ENCODE measurements at places on chromosomes 12 and 14. TPM values are rescaled to one million over a fixed set of nuclear protein-coding genes. Genes with fewer than 3 reads are reported as not detected.

SMCO2 gene
- total RNA-seq: 0.33 TPM

SERPINA10 gene
- total RNA-seq: not detected

AKAP3 gene
- total RNA-seq: 1.9 TPM

EMP1 gene
- total RNA-seq: 44.5 TPM

DNA sequence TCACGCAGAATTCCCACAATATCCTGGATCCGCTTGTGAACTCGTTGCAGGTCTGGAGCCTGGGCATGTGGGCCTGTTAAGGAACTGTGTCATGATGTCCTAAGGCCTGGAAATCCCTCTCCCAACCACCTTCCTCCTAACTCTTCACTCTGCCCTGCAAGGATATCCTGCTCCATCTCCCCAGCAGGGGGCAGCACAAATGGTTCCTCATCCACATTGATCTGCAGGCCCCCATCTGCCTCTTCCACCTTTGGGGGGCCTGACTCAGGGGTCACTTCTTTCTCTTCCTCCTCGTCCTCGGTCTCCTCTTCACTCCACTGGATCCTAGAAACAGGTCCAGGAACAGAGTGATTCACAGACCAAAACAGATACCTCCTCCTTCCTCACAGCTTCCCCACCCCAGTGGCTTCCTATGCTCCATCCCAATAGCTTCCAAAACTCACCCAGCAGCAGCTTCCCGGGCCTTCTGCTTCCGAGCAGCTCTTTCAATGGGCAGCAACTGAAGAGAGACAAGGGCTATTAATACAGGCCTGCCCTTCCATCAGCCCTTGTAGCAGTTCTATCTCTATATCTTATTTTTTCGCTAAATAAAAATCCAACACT lies 4.5 kb downstream of the NOP2 start:
- DNase-seq: peak; percentile 43

- peak; percentile 82 for DNase-seq
These were observed 1180.6 kb downstream of the VRK1 start for GRCh38 chr14:97977651-97978261.

DNA sequence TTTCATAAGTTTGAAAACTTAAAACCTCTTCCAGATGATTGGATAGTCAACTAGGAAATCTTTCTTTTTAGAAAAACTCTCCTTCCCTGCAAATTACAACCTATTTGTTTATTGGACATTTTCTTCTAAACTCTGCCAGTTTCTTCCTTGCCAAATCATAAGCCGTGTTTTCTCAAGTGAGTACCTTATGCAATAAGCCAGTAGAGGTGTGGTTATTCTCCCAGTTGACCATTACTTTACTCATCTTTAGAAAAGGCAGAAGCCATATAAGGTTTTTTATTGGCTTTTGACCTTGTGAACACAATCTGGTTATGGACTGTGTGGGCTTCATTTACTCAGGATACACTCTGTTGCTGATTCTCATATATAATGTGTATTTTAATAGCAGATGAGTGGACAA lies 14.6 kb downstream of the ACTR6 start:
- DNase-seq: no peak

DNA sequence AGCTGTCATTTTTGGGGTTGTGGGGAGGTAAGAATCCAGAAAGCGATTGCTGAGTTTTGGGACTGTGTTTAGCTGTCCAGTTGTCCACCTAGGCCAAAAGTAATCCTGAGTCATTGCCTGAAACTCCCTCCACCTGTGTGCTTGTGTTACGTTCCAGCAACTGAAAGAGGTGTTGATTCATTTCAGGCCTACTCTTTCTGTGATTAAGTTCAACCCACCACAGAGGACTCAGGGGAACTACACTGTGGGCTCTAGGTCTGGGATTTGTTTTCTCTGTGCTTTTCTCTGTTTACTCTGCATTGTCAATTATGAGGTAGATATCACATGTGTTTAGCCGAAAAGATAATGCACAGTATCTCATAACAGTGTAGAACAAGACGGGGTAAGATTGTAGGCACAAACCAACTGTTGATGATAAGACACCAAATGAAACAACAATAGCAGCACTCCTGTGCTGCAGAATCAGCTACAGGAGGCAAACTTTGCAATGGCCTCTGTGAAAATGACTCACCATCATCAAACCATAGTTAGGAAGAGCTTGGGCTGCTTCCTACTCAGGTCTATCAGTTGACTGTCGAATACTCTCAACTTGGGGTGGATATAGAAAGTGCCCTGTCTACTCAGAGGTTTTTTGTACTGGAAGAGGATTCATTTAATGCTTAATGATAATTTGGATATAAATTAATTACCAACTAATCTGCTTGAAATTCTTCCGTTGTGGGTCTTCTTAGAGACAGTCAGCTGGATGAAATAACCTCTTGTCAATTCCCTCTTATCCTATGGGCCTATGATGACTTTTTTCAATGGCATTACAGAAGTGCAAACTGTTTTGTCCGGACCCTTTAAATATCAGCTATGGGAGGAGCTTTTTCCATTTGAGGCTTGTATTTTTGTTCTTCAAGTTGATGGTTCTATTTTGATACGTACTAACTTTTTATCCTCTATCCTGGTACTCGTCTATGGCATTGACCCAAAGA lies 385.9 kb downstream of the BMP4 start:
- DNase-seq: no peak

- peak; percentile 82 for DNase-seq
These were observed 37.7 kb downstream of the FGD4 start for GRCh38 chr12:32437095-32437515.

GRCh38 chr14:55348766-55349453 lies 62.7 kb downstream of the ATG14 start:
- no peak for DNase-seq

DNA sequence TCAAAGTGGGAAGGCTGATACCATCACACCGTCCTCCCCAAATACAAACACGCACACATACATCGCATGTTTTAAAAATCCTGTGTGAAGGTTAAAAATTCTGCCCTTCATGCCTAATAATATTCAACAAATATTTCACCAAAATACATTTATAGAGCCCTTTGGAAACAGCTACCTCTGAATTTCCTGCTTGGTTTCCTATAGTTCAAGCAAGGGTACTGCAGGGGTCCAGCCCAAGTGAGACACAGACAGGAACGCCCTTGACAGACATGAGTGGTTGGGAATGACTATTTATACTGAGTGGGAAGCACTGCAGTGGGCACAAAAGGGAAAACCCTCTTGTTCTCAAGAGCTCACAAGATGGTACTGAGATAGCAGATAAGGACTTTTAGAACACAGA lies 51.0 kb downstream of the ST8SIA1 start:
- DNase-seq: no peak

DNA sequence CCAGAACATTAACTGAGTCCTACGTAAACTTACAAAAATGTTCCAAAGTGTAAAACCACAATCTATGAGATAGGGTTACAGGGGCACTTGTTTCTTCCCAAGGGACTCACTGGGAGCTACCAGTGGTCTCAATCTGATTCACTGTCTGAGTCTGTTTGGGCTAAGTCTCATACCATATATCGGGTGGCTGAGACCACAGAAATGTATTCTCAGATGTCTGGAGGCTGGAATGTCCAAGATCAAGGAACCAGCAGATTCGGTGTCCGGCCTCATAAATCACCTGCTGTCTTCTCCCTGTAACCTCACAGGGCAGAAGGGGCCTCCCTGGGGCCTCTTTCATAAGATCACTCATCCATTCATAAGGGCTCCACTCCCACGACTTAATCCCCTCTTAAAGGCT lies 616.3 kb upstream of the TMEM132C start:
- no peak for DNase-seq

DNA sequence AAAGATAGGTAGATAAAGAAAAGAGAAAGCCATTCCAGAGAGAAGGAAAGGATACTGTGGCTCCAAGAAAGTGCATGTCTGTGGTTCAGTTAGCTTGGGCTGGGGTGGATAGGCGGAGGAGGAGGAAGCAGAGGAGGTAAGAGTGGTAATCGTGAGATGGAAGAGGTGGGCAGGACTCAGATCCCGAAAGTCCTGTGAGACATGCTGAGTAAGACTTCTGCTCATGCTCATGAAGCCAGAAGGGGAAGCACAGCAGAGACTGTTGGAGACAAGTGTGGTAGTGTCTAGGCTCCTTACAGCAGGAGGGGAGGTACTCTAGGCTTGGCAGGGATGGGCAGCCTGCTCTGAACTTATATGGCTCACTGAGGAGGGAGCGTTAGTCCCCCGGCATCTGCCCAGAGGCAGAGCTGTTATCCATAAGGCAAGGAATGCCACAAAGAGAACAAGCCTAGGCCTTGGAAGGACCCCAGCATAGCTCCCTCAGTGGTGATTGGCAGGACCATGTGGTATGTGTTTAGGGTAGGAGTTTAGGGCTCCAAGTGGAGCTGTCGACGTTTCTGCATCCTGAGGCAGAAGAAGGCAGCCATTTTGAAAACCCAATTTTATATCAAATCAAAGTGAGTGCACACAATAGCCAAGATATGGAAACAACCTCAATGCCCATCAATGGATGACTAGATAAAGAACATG lies 135.3 kb downstream of the SMOC1 start:
- DNase-seq: no peak

DNA sequence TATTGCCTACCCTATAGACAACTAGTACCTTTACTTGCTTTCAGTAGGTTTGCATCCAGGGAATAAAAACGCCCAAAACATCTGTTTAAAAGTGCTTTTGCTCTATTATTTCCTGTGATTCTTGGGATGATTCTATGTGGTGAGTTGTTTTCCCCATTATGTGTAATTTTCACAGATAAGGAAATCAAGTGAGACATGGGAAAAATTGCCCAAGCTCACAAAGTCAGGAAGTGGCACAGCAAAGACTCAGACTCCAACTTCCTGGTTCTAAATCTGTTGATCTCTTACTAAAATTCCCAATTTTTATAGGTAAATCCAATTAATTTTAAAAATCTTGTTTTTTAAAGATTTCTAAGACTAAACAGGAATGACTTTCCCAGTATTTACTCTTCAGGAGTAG lies 39.0 kb downstream of the NID2 start:
- no peak for DNase-seq

DNA sequence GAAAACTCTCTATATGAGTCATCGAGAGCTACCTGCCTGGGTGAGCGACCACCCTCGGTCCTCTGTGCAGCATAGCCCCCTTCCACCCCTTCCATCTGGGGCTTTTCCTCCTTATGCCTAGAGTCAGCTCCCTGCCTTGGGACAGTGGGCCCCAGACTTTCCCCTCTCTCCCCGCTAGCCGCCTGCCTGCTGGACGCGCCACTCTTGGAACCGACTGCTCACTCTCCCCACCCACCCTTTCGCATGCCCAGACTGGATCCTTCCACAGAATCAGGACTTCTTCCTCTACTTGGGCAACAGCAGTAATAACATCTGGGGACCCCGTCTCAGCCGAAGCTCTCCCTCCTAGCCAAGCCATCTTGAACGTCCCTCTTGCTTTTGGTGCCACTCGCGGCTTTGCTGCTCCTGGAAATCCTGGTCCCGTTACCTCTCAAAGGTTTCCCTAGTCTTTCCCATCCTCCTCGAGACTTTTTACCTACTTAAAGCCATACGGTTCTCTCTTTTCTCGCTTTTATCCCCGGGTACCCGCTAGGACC lies 671 bp downstream of the ESYT1 start:
- no peak for DNase-seq

DNA sequence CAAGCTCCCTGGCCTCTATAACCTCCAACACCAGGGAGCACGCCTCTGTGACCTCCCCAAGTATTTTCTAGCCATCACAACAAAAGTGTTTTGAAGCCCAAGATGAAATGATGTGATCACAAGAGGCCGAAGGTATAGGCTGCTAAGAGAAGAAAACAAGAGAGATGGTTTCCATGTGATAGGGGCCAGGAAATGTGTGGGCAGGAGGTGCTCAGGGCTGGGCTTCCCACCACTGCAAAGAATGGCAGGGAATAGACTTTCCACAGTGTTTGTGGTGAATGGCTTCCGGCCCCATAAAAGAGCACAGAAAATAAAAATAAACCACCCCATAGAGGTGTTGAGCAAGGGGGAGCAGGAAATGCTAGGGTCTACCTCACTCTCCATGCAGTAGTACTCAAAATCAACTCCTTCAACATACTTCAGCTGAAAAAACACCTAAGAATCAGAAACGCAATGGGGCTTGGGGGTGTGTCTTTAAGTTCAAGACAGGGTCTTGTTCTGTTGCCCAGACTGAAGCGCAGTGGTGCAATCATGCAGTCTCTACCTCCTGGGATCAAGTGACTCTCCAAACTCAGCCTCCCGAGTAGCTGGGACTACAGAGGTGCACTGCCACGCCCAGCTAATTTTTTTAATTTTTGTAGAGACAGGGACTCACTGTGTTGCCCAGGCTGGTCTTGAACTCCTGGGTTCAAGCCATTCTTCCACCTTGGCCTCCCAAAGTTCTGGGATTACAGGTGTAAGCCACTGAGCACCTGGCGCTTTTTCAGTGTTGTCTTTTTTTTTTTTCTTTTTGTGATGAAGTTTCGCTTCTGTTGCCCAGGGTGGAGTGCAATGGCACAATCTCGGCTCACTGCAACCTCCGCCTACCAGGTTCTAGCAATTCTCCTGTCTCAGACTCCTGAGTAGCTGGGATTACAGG lies 27.1 kb downstream of the DAD1 start:
- DNase-seq: no peak

DNA sequence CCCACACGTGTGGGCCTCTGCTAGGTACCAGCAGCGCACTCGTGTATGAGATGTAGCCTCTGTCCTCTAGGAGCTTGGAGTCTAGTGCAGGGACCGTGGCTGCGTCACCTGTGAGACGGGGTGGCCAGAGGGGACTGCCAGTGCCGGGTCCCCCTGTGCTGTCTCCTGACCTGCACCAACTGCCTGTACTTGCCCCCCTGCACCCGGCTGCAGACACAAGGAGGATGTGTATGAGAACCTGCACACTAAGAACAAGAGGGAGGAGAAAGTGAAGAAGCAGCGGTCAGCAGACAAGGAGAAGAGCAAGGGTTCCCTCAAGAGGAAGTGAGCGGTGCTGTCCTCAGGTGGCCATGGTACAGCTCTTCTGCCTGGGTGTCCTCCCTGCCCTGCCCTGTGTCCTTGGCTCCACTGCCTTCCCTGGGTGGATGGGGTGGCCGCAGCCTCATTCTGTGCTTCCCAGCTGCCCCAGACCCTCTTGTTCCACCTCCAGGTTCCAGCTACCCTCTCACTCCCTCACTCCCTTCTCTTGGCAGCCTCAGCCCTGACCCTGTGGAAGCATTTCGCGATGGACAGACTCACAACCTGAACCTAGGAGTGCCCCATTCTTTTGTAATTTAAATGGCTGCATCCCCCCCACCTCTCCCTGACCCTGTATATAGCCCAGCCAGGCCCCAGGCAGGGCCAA lies 9.6 kb downstream of the PTPN6 start:
- no peak for DNase-seq

GRCh38 chr14:61553730-61554641 lies 141.3 kb upstream of the HIF1A start:
- peak; percentile 83 for DNase-seq
